ENCODE measurements at places on chromosomes 5 and 9.

- no peak for DNase-seq
Observed at GRCh38 chr5:153863951-153864350, 174.8 kb downstream of the FAM114A2 start.

DNA sequence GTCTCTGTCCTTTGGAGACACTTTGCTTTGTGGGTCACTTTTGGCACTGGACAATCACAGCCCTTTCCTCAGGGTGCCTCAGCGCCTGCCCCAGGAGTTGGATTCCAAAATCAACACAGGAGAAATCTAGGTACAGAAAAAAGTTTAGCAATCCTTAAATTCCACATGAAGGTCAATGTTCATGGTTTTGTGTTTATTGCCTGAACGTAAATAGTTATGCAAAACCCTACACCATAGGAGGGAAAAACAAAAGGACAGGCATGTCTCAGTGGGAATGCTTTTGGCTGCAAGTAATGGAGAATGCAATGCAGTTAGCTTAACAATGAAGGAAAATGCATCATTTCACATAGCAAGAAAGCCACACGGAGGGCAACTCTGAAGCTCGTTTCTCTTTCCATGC, 6.5 kb upstream of the HMCN2 start:
- no peak for DNase-seq

DNA sequence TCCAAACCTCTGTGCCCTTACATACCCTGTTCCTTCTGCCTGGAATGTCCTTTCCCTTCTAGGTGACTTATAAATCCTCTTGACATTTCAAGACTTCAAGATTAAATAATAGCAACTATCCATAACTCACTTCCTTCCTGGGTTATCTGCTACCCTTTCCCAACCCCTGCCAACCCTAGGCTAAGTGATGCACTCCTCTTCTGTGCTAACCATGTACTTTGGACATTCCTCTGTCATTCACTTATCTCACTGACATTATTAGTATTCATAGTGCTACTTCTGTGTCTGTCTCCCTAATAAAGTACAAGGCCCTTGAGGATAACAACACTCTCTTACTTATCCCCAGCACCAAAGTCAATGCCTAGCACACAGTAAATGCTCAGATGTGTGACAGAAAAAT, 307.1 kb downstream of the ENC1 start:
- no peak for DNase-seq

- no peak for DNase-seq
Observed at GRCh38 chr9:16422114-16422513, 448.4 kb downstream of the BNC2 start.

- DNase-seq = no peak
Observed at GRCh38 chr5:168156170-168156569, 135.3 kb upstream of the WWC1 start.

GRCh38 chr5:143806579-143806978, 5.4 kb upstream of the HMHB1 start:
- DNase-seq = no peak

DNA sequence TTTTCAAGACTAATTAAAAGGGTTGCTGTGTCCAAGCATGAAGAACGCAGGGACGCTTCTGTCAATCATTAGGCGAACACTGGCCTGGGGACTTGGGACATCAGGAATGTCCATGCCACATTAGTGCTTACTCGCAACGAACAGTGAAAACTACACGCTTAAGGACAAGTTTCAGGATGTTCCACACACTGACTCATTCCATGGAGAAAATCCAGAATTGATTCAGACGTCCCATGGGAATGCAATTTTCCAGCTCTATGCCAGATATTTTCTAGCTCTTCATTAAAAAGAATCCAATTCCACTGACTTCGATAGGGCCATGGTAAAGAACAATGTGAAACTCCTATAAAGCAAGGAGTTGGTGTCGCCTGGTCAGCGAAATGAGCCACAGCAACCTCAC, 98.2 kb downstream of the CAMSAP1 start:
- DNase-seq = no peak

DNA sequence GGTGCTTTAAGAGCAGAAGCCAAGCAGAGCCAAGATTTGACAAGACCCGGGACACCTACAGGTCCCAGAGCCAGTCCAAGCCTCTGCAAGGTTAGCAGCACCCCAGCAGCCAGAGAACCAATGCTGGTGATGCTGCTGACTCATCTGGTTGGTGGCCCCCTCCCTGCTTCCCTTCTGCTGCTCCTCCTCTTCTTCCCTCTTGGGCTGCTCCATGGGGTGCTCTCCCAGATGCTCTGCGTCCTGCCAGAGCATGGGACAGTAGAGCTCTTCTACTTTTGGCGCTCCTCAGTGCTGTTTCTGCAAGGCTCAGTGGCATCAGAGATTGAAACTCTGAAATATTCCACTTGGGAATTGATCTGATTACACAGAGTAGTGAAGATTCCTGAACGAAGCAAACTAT, 76.1 kb upstream of the SAP30L start:
- no peak for DNase-seq

DNA sequence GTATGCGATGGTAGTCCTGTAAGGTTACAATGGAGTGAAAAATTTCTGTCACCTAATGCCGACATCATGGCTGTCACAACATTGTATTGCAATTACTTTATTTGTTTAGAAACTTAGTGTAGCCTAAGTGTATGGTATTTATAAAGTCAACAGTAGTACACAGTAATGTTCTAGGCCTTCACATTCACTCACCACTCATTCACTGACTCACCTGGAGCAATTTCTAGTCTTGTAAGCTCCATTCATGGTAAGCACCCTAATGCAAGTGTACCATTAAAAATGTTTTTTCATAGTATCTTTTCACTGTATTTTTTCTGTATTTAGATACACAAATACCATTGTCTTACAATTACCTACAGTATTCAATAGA, 58.5 kb downstream of the ATP10B start:
- DNase-seq = no peak

- no peak for DNase-seq
Observed at GRCh38 chr9:111149018-111149759, 110.9 kb upstream of the LPAR1 start.

DNA sequence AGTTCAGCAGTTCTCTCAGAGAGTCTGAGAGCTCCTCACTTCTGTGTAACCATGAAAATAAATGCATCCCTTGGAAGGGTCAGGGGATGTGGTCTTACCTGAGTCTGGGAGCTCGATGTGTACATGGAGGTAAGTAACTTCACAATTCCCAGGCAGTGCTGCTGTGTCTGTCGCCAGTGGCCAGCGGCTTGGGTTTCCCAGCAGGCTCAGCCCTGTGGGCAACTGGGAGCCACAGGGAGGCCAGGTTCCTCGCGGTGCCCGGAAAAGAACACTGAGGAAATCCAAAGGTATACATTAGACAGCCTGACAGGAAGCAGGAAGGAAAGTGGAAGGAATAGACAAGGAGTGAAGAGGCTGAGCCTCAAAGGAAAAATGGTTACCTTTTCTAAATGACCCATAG, 62.2 kb downstream of the OSTF1 start:
- DNase-seq = no peak

- no peak for DNase-seq
Observed at GRCh38 chr5:594226-594860, 17.8 kb upstream of the CEP72 start.

DNA sequence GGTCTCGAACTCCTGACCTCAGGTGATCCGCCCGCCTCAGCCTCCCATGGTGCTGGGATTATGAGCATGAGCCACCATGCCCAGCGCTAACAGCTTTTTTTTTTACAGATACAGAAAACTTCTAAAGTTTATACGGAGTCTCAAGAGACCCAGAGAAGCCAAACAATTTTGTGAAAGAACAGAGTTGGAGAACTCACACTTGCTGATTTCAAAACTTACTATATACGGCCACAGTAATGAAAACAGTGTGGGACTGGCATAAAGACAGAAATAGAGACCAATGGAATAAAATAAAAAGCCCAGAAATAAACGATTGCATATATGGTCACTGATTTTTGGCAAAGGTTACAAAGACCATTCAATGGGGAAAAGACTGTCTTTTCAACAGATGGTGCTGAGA, 85.6 kb upstream of the CACNA1B start:
- no peak for DNase-seq

DNA sequence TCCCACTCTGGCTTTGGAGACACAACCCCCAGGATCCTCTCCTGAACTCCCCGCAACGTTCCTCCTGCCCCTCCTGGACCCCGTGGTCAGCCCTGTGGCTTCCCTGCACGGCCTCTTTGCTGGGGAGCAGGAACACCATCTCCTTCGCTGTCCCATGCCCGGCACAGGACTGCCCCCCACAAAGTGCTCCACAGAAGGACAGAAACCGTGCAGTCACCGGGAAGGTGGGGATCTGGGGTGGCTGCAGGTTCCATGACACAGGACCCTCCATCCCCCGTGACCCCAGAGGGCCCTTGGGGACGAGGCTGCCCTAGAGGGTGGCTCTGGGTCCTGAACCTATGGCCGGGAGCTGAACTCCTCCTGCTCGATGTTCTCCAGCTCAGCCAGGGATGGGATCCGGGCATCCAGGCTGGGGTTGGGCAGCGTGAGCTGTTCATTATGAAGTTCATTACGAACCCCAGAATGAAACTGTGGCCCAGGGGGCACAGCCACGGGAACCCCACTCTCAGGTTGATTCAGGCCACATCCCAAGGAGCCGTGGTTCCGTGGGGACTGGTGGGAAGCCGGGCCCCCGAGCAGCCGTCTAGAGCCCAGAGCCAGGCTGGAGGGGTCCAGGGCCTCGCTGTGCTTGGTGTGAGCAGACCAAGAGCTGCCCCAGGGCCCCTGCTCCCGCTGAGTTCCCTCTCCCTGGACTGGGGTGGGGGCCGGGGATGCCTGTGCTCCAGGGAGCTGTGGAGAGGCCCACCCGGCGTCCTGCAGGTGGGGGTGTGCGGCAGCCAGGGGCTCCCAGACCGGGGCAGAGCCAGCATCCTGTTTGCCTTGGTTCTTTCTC, 684 bp upstream of the SLC6A19 start:
- DNase-seq = no peak

GRCh38 chr9:129125478-129125877, 14.3 kb downstream of the PTPA start:
- no peak for DNase-seq

DNA sequence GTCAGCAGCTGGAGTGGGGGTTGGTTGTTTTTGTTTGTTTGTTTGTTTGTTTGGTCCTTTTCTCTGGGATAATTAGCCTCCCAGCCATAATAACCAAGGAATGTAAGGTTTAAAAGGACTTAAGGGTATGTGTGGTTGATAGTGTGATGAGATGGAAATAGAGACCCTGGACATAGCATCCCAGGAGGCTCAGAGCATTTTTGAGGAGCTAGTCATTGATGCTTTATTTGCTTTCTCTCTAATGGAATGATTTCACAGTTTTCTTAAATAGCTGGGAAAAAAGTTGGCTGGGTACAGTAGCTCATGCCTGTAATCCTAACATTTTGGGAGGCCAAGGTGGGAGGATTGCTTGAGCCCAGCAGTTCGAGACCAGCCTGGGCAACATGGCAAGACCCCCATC, 45.1 kb downstream of the TTC1 start:
- no peak for DNase-seq

DNA sequence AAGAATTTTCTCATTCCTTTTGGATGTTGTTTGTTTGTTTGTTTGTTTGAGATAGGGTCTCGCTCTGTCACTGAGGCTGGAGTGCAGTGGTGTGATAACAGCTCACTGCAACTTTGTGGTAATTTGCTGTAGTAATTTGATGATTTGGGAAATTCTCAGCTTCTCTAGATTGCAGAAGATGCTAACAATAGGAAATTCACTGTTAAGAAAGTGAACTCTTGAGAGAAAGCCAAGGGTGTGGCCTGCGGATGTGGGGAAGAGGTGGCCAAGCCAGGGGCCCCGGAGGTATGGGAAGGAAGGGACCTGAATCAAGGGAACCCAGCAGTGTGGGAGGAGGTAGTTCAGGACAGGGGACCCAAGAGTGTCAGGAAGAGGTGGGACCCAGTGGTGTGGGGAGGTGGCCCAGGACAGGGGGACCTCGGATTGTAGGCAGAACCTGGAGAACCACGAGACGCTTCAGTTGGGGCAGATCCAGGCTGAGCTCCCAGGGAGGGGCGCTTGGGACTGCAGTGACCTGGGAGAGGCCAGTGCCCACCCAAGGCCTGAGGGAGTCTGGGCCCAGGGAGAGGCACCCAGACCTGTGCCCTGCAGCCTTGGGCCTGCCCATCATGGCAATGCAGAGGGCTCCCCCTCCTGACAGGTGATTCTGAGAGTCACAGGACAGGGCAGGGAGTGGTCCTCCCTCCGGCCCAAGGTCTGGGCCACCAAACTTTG, 5.6 kb upstream of the LCN2 start:
- no peak for DNase-seq

DNA sequence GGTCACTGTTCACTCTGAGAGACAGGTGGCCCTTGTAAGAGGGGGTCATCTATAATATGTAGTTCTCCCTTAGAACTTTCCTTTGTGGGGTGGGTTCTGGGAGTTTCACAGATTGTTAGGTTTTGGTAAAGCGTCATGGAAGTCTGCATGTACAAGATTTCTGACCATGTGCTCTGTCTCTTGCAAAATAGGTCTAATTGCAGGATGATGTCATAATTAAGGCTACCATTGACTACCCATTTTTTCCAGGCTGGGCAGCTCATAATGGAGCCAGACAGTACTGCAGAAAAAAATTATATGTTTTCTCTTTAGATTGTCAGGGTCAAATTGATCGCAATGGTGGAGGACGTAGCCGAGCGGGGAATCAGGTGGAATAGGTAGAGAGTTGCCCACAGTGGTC, 3.7 kb upstream of the GM2A start:
- no peak for DNase-seq

GRCh38 chr9:134059188-134059641, 8.6 kb downstream of the BRD3 start:
- no peak for DNase-seq

DNA sequence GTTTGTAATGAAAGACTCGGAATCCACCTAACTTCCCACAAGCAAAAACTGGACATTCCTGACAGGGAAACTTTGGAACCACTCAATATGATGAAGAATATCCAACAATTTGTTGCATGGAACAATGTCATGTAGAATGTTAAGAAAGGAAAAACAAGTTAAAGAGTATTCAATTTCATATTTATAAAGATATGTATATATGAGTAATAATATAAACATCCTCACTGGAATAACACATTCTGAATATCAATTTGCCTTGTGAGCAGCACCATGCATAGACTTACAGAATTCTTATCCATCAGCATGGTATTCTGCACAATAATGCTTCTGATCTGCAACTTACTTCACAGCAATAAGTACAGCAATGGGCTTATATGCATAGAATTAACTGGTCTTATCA, 650.3 kb downstream of the SEMA5A start:
- no peak for DNase-seq

GRCh38 chr5:181111010-181111409, 20.0 kb downstream of the OR2V1 start:
- DNase-seq = no peak

DNA sequence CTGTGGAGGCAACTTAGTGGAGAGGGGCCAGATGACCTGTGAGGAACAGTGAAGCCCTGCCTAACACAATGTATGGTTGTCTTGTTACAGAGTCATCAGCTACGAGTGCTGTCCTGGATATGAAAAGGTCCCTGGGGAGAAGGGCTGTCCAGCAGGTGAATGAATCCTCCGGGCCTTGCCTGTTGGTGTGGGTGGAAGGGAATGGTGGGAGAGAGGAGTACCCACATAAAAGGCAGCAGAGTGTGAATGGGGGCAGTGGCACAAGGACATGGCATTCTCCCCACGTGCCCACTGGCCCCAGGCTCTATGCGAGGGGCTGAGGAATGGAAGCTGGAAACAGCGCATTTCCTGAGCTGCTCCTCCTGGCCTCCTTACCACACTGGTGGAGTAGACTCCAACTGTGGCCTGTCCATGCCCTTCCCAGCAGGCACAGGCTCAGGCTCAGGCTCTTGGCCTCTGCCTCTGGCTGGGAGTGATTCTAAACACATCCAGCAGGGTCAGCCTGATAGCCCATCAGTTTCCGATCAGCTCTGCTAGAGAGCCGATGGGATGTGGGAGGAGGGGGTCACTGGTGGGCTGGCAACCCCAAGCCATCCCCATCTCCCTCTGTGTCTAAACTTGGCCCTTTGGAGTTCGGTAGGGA, 15.3 kb downstream of the TGFBI start:
- DNase-seq = no peak

Data from GM18507 (cell line).